ENCODE measurements at places on chromosomes 6 and 20.
A peak's percentile ranks its signal among the peaks of the same experiment; 100 is the strongest.

DNA sequence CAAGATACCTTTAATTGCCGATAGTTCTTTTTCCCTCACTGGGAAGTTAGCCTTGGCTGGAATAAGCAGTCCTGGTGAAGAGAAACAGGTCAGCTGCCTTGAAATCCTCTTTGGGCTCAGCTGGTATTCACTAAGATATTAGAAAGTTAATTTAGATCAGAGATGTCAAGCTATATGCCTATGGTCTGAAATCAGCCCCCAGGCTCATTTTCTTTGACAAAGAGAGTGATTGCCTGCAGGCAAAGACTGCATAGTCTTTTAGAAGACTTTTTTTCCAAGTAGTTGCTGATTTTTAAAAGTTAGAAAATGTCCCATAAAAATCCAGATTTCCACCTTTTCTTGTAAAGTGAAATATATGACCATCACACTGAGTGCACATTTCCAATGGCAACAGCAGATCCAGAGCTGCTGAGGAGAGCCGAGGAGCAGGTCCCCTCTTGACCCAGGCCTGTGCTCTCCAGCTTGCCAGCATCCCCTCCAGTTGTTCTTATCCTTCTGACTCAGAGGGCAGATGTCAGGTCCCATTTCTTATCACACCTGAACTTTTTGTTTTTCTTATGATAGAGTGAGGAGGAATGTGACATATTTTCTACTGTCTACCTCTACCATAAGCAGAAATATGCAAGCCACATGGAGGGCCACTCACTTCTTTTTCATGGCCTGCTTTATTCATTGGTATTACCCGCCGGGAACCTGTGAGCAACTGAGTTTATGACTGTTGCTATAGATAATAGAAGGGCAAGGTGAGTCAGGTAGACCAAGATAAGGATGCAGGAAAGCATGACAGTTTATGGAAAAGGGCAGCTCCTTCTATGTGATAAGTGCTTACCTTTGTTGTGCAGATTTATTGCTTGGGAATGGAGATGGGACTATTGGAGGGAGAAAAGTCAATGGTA is 17.6 kb upstream of the L3MBTL3 start:
- DNase-seq, result no peak

DNA sequence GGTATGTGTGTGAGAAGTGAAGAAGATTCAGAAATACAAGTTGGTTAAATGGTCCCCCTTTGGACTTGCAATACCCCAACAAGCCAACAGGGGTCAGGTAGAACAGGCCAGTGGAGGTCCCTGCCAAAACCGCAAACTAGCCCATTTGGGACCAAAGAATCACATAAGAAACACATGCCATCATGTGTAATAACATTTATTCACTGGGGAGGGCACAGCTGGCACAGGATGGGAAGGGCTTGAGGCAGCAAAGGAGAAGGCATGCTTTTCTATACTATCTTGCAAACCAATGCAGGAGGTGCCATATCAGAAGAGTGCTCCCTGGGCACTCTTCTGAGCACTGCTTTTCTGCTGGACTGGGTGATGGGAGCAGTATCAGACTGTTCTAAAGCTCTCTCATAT is 116.1 kb upstream of the TRAF3IP2 start:
- no peak for DNase-seq

GRCh38 chr20:2801286-2801728 is 880 bp upstream of the CPXM1 start:
- no peak for DNase-seq

- DNase-seq, result no peak
Observed at GRCh38 chr20:40359131-40359912, 329.7 kb downstream of the MAFB start.

DNA sequence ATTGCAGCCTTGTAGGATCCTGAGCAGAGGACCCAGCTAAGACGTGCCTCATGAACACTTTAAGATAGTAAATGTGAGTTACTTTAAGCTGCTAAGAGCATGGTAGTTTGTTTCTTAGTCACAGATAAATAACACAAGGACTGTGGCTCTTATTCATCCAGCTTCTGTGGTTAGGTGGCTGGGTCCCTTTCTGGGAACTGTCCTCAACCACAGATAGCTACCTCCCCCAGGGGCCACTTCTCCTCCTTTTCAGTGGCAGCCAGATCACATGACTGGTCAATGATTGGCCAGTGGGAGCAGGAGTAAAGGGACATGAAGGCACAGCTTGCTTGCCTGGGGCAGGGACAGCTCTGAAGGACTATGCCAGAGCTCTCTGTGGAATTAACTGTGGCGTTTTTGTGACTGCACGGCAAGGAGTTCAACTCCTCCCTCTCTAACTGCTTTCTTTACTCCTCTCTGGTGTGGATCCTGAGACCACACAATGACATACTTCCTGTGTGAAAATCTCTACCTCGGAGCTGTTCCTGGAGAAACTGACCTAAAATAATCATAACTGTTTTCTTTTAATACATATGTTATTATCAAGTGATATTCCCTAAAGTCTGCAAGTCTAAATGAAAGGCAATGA is 76.5 kb downstream of the NRN1 start:
- no peak for DNase-seq

DNA sequence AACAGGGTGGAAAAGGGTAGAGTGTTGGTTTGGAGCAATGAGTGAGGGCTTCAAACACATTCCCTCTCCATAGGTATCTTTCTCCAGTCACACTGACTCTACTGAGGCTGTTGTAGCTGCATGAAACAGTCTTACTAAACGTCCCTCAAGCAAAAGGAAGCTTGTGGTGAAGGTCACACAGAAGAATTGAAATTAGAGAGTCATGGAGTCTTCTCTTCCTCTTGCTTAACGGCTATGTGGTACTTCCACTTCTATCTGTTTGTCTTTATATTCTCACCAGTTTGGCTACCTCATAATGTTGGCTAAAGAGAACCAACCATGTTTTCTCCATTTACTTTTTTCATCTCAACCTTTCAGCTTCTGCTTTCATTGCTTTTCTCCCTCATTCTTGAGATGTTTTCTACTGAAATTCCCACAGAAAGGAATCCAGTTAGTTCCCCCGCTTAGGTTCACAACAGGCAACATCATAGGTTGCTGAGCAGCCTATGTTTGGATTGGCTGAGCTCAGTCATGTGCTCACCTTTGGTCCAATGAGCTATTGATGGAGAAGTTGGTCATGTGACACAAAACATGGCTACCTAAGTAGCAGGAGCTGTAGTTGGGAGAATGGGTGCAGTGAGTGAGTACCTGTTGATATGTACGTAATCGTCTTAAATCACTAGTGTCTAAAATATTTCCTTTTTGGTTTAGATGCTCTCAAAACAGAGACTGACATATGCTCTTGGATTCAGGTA is 99.8 kb downstream of the SNAP25 start:
- DNase-seq, result no peak

GRCh38 chr6:11194356-11195218 is 37.9 kb downstream of the NEDD9 start:
- no peak for DNase-seq

DNA sequence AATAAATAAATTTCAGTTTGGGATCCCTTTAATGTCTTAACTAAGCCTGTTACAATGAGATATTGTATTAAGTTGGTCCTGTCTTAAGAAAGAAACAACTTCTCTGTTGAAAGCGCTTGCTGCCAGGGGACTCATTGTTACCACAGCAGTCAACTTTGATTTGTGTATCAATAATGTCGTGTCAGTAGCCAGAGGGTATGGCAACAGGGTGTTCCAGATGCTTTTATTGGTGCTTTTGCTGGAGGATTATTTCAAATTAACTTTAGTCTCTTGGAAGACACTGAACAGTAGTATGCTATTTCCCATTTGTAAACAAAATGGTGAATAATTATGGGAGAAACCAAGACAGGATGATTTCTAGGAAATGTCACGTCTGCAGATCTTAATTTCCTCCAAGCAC is 91.9 kb upstream of the TSHZ2 start:
- no peak for DNase-seq

- peak; percentile 20 for DNase-seq
Observed at GRCh38 chr20:47317127-47317895, 39.2 kb downstream of the ZMYND8 start.

DNA sequence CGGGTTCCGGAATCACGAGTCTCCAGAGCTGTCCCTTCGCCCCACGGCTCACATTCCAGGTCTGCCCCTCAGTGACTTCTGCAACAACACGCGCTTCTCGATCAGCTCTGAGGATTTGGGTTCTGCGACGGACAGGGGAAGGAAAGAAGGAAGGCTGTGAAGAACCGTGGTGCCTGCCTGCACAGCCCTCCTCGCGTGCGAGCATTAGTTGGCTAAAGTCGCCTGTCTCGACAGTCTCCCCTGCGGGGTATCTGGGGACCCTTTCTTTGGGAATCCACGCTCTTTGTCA is 23.1 kb downstream of the VPS52 start:
- no peak for DNase-seq

DNA sequence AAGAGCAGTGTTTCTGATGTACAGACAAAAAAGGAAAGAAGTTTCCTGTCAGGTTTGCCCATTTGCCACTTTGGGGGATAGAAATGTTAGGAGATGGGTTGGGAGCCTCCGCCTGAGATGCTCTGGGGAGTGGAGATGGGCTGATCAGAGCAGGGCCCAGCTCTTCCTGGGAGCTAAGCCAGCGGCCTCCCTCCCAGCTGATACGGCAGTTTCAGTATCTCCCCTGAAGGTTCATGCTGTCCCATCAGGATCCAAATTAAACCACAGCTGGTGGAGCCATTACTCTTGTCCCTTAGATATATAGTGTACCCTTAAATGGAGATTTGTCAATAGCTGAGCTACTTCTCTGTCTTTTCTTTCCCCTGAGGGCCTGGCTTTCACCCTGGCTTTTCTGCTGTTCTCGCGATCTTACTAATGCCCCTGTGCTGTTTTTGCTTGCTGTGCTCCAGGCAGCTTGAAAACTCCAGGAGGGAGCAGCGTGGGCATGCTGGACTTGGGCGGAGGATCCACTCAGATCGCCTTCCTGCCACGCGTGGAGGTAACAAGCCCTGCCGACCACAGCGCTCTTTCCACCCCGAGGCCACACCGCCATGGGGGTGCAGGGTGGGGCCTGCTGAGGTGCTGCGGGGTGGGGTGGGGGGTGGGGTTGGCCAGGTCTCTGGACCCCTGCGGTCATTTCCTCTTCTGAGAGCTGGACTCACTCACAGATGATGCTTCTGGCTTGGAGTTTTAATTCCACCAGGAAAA is 20.9 kb downstream of the ENTPD6 start:
- DNase-seq, result no peak

GRCh38 chr6:25112322-25112773 is 166.8 kb upstream of the CARMIL1 start:
- no peak for DNase-seq

DNA sequence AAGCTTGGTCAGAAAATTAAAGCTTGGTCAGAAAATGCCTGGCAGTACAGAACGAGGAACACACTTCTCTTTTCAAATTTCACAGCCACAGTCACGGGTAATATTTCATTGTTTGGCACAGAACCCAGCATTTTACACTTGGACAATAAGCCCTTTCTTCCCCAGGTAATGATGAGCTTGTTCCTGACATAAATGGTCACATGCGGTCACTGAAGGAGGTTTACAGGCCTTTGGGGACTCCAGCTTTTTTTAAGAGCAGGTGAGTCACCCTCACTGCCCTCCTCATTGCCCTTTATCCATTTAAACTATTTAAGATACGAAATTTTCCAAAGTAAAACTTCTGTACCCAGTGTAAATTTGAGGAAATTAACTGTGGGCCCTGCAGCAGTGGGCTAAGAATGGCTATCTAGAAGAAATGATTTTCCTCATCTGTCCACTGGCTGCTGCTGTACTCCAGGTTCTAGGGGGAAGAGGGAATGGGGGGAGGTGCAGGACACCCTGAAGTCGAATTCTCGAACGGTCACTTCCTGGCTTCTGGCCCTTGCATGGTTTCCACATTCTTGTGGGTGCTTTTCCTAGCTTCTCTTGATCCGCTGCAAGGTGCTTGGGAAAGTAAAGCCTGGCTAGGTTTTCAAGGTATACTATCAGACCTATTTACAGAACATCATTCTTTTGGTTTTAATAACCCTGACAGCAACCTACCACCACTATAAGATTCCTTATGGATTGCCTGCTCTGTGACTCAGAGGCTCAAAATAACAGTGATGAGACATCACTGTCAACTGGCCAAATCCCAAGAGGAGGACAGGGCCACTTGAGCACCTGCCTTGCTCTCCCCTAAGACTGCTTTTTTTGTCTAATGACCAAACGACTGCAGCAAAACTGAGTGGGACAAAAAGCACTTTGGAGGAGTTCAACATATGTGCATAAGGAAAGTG is 75.8 kb downstream of the PREP start:
- DNase-seq, result no peak

DNA sequence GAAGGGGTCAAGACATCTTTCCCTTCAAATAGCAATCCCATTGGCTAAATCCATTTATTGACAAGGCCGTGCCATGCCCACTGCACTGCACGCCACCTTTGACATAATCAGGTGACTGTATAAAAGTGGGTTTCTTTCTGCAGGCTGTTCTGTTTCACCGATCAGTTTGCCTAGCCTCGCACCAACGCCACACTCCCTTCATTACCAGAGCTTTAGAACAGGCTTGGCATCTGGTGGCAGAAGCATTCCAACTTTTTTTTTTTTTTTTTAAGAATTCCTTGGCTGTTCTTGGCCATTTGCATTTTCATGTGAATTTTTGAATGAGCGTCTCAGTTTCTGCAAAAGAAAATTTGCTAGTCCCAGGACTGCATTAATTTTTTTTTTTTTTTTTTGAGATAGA is 78.1 kb downstream of the PPP1R3G start:
- DNase-seq, result no peak

GRCh38 chr20:50246367-50247195 is 56.0 kb downstream of the CEBPB start:
- no peak for DNase-seq

DNA sequence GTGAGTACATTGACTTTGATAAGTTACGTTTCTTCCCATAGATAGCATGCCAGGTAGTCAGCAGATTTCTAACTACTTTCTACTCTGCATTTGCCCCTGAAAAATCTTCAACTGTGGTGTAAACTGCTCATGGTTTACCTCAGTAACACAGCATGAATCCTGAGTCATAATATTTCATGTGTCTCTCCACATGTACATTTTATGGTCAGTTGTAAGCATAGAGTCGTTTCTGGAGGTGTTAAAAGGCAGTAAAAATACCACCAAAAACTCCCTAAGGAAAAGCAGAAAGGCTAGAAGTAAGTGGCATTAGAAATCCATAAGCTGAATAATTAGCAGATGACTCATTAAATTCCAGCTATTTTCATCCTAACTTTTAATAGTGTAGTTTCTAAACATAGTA is 4.1 kb upstream of the GPR63 start:
- DNase-seq, result no peak

DNA sequence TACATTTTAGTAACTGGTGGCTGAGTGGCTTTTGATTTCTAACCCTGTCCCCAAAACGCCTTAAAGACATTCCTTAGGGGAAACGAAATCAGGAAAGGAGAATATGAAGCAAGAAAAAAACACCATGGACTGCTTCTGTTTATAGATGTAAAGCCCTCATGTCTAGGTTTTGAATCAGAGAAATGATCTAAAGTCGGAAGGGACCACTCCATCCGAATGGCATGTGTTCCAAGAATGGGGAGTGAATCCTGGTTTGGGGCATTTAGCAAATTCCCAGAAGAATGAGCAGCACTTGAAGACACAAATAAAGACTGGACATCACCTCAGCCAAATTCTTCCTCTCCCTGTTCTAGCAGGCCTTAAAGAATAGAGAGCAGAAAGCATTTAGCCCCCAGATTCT is 65.6 kb downstream of the CAP2 start:
- DNase-seq, result no peak

Data from activated CD8-positive, alpha-beta memory T cell treated with anti-CD3 and anti-CD28 coated beads for 4 hours (primary cell).